ENCODE measurements at places on chromosomes 13 and 19.
A peak's percentile ranks its signal among the peaks of the same experiment; 100 is the strongest.

- no peak for DNase-seq
Measured at GRCh38 chr13:98599502-98600328, 22.8 kb upstream of the STK24 start.

GRCh38 chr13:26961890-26962615 lies 201.5 kb upstream of the GPR12 start:
- no peak for DNase-seq

DNA sequence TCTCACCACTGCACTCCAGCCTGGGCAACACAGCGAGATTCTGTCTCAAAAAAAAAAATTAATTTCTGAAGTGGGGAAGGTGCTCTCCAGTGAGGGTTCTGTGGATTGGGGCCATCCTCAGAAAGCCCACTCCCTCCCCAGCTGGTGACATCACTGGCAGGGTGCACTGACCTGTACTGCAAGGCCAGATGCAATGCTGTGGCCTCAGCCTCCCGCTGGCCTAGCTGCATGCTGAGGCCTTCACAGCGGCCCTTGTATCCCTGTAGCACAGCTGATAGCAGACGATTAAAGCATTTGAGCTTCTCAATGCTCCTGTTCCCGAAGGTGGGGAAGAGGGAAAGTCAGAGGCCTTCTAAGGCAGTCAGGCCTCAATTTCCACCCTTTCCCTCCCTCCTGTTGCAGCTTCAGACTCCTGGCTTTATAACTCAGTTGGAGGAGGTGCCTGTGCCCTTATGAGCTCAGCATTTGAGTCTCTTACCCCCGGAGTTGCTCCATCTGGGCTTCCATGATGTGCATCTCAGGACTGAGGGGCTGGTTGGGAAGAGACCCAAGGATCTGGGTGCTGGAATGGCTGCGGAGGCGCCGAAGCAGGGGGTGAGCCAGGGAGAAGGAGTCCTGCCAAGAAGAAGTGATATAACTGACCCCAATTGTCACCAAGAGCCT lies 5.3 kb downstream of the USHBP1 start:
- DNase-seq, result no peak

DNA sequence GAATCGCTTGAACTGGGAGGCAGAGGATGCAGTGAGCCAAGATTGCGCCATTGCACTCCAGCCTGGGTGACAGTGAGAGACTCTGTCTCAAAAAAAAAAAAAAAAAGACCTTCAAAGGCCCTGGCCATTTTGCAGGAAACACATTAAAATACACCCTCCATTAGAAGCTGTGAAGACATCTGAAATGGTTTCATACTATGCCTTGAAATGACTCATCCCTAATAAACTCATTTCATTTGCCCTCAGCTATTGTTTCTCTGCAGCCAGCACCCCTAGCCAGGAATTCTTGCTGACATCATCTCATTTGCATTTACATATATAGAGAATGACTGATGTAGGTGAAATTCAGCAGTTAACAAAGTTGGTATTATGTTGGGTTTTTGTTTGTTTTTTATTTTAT lies 8.7 kb downstream of the EML2 start:
- no peak for DNase-seq

- DNase-seq, result peak; percentile 54
Measured at GRCh38 chr13:28494778-28495537, at the start of gene FLT1. TSS of gene FLT1 (minus strand) at chr13:28495128. CDS start at chr13:28494843, 285 bp downstream.

DNA sequence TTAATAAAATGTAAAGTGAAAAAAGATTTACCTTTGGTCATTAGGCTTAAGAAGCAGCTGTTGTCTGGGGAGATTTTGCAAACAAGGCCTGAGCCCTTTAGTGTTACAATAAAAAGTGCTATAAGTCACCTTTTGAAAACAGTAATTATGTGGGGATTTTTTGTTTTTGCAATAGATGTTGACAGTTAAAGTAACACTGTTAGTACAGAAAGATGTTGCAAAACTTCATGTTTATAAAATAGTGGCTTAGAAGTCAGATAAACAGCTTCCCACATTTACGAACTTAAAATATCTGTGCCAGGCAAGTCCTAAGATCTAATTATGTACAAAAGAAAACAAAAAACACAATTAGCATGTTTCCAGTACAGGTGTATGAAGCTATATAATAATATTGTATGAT lies 138.0 kb upstream of the IRS2 start:
- DNase-seq, result no peak

DNA sequence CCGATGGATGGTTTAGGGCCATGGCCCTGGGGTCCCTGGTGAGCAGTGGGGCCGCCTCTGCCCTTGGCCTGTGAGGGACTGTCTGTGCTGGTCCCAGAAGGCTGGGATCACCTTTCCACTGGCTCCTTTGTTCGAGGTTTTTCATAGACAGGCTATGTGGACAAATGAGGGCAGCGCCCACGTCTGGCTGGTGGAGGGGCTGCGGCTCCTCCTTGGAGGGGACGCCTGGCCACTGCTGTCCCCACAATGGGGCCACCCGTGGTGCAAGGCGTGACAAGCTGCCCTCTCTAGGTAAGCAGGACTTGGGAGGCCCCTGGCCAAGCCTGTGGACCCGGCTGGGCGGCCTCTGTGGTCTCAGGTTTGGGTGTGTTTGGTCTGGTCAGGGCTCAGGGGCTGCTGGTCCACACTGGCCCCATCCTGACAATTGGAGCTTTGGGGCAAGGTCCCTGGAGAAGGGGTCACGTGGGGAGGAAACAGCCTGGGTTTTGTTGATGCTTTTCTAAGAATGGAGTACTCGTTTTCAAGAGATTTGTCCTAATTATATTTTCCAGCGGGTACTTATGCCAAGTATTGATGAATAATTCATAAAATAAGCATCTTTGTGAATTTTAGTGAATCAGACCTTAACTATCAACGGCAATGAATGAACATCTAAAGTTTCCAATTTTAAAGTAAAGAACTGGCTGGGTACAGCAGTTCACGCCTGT lies 33.3 kb downstream of the MCF2L start:
- DNase-seq, result peak; percentile 57

GRCh38 chr13:37899753-37900152 lies 30.2 kb upstream of the TRPC4 start:
- no peak for DNase-seq

GRCh38 chr13:35475212-35475959 lies 1.1 kb downstream of the MAB21L1 start:
- DNase-seq, result peak; percentile 58

DNA sequence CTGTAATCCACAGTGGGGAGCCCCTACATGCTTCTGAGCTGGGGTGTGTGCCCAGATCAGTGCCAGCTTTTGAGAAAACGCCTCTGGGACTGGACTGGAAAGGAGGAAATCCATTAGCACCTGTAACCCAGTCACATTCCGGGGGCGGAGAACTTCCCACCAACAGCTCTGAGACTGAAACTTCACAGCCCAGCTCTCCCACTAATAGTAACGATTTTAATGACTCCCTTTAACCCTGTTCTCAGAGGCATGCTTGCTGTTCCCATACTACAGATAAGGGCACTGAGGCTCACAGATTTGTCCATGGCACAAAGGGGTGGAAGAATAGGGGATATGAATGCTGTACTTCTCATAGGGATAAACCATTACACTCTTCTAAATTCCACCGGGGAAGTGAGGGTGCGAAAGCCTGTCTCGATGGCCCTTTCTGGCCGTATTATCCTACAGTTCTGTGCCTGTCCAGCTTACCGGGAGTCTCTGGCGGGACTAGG lies 851 bp downstream of the FBXO46 start:
- no peak for DNase-seq

DNA sequence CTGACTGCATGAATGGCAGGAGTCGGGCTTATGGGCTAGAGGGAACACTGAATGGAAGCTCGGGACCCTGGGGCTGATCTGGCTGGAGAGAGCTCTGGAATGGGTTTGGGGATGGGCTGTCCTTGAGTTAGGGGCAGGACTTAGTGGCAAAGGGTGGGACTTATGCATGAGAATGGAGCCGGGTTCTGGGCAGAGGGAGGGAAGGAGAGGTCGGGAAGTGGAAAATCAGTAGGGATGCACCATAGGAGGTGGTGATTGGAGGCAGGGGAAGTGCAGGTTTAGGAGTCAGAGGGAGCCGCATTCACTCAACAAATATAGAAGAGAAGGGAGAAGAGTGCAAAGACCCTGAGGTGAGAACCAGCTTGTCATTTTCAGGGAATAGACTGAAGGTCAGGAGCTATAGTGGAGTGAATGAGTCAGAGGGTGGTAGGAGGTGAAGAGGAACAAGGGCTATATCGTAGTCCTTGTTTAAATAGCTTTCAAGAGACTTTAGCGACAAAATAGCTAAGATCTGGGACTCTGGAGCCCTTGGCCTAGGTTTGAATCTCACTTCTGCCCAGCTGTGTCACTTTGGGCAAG lies 748 bp downstream of the RAB4B start:
- DNase-seq, result no peak

DNA sequence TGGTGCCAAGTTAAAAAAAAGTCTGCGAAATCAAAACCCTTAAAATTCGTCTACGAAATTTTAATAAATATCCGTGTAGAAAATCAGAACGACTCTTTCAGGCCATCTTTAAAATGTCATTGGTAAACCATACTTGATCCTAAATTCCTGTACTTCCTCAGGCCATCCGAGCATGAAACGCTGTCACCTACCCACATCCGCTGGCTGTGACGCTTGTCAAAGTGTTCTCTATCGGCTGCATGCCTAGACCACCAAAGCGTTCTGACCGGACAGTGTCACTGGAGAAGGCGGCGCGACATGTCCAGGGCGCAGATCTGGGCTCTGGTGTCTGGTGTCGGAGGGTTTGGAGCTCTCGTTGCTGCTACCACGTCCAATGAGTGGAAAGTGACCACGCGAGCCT lies 119.0 kb upstream of the CLDN10 start:
- no peak for DNase-seq

DNA sequence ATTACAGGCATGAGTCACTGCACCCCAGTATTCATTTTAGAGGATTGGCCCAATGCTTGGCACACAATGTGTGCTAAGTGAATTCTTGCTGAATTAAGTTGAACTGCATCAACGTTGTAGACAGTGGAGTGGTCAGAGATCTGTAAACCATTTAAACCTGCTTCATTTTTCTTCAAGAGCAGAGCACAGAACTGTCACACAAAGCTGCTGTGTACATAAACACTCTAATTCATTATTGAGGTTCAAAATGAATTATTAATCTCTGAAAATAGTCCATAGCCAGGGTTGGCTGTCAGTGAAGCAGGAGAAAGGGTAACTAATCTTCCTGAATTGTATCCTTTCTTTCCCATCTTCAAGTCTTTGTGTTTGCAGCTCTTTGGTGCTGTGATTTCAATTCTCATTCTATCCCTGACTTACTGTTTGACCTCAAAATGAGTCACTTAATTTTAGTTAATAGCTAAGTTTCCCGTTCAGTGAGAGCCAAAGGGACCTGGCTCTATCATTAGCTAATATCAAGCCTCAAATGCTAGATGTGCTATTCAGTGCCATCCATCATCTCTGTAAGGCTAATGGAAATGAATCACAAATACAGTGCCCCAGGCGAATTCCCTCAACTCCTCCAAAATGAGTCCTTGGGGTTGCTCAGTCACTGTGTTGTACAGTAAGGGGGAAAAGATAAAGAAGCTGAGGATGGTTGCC lies 77.0 kb upstream of the TSC22D1 start:
- DNase-seq, result no peak

GRCh38 chr19:38989066-38989605 lies 13.6 kb upstream of the FBXO17 start:
- DNase-seq, result peak; percentile 59

DNA sequence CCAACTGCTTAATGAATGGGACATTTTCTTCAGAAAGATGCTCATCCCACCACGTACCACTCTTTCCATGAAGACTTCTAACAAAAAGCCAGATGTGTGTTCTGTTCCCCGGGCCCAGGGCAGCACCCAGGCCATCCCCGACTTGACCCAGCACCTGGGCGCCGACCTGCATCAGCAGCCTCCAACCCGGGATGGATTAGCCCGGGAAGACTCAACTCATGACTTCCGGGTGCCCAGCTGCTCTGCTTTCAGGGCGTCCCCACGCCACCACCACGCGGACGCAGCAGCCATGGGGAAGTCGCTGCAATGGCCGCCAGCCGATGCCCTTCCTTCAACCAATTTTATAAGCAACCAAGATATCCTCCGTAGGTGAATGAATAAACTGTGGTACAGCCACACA lies 123.8 kb upstream of the TUBA3C start:
- no peak for DNase-seq

GRCh38 chr19:56611288-56611687 lies 16.2 kb downstream of the ZNF71 start:
- DNase-seq, result no peak

GRCh38 chr13:23671897-23672296 lies 101.7 kb downstream of the TNFRSF19 start:
- no peak for DNase-seq
